ENCODE measurements at places on chromosomes 5 and 9.
A peak's percentile ranks its signal among the peaks of the same experiment; 100 is the strongest.

- no peak for DNase-seq
Observed at GRCh38 chr9:98120476-98120875, 1.5 kb upstream of the TRIM14 start.

DNA sequence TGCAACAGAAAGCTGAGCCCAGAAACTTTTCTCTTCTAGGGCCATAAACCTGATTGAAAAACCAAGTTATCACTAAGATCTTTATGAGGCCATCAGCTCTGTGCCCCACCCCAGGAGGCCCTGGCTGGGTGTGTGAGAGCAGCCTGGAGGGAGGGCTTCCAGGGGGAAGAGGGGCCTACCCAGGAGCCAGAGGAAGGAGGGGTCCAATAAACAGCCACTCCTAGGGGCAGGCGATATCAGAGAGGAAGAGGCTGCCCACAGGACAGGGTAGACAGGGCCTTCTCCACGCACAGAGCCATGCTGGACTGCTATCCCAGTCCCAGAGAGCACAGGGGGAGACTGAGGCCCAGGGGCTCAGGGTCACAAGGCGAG, 4.5 kb upstream of the CDX1 start:
- no peak for DNase-seq

- no peak for DNase-seq
Observed at GRCh38 chr5:151406322-151406947, 41.0 kb upstream of the SLC36A1 start.

DNA sequence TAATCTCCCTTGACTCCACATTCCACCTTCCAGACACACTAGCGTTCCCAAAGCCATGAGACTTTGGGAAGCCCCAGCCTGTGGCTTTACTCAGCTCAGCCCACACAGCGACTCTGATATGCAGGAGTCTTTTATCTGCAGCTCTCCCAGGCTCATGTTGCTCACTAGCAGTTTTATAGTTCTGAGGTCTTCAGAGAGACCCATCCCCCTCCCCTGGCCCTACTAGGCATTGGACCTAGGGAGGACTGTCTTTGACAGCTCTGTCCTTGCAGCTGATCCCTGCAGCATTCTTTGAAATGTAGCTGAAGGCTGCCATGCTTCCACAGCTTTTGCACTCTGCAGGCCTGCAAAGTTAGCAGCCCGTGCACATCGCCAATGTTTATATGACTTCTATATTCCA, 19.9 kb upstream of the CYLC2 start:
- no peak for DNase-seq

DNA sequence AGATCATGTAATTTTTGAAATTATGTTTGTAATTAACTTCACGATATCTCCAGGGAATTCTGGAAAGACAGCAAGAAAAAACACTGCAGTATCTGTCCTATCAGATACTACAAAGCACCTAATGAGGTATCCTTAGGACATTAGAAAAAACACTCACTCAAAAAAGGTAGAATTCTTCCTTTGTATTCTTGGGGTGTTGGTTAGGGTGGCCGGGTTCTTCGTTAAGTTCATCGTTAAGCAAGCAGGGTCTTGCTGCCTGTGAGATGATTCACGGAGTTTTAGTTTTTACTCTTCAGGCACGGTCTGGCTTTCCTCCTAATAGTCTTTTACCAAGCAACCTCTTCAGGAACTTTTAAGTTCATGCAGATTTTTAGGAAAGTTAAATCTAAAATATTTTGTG, 91.4 kb upstream of the IRX4 start:
- no peak for DNase-seq

GRCh38 chr5:95835682-95836385, 13.3 kb upstream of the GLRX start:
- DNase-seq: no peak

DNA sequence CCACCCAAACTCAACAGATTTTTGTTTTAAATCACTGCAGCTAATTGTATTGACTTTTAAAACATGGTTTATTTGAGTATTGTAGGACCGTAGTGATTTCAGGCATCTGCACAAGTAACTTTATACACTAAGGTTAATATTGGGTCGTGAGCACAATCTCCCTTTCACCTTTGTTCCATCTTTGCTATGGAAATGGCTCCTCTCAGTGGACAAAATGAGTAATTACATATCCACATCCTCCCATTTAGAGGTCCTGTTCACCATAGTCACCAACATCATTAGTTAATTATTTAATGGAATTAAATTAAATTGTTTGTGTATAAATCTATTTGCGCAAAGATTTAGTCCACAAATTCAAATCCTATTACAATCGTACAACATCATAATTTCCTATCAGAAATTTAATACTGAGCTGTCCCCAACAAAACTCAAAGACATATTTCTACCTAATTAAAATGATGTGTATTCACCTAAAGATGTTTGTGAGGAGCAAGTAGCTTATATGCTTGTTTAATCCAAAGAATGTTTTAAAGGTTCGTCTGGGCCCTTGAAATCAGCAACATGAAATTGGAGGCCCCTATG, 173.0 kb upstream of the DAPK1 start:
- DNase-seq: no peak

DNA sequence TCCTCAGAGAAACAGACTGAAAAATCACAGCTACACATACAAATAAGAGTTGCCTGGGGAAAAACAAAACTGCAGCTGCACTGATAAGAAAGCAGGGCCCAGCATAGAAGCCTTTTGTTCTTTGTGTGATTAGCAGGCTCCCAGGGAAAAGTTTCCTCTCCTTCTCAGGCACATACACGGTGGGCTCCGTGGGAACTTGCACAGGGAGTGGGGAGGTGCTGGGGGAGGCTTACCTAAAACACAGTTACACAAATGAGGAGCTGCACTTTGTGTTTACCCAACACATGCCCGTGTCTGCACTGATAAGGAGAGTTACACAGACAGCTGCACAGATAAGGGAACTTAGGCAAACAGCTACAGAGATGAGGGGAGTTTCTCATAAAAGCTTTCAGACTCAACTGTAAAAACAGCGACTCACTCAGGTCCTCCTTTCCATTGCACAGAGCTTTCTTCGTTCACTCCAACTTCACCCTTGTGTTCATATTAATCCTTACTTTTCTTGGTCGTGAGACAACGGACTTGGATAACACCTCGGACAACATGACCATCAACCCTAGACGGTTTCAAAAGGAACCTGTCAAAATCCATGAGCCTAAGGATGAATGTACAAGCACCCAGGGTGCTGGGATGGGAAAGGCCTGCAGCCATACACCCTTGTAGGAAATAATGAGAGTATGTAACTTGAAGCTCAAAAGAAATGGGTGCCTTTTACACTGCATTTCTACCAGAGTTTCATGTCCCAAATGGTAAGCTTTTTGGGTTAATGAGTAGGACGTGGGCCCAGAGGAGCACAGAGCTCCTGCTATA, 50.8 kb downstream of the SERINC5 start:
- no peak for DNase-seq

DNA sequence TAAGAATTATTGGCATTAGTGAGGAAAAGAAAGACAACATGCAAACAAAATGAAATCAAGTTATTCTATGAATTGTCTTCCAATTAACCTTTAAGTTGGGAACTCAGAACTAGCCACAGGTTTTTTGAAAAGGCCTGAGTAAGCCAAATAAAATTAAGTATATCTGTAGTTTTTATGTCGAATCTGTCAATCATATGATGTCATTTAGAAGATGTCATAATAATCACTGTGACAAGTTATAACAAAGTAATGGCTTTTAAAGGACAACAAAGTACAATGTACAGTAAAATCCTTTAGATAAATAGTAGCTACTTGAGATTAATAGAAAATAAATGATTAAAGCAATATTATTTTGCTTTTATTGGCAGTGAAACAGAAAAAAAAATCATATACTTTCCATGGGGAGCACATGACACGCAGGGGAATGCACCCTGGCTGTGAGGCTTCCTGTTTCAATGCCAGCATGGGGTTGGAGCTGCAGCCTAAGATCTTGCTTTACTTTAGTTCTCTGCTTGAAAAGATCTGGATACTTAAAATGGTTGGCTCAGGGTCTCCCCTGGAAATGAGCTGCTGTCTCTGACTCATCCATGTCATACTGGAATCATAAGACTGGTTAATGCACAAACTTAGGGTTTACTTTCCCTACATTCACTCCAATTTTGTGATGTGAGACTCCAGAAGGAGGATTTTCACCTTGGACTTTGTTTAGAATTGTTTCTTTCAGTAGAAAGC, 284.3 kb downstream of the TAF11L14 start:
- peak; percentile 28 for DNase-seq

- no peak for DNase-seq
Observed at GRCh38 chr5:77663090-77663863, 24.8 kb upstream of the OTP start.

GRCh38 chr5:4576161-4576748, 563.9 kb upstream of the ADAMTS16 start:
- DNase-seq: no peak

GRCh38 chr9:131237931-131238401, 38.3 kb downstream of the FAM78A start:
- no peak for DNase-seq

DNA sequence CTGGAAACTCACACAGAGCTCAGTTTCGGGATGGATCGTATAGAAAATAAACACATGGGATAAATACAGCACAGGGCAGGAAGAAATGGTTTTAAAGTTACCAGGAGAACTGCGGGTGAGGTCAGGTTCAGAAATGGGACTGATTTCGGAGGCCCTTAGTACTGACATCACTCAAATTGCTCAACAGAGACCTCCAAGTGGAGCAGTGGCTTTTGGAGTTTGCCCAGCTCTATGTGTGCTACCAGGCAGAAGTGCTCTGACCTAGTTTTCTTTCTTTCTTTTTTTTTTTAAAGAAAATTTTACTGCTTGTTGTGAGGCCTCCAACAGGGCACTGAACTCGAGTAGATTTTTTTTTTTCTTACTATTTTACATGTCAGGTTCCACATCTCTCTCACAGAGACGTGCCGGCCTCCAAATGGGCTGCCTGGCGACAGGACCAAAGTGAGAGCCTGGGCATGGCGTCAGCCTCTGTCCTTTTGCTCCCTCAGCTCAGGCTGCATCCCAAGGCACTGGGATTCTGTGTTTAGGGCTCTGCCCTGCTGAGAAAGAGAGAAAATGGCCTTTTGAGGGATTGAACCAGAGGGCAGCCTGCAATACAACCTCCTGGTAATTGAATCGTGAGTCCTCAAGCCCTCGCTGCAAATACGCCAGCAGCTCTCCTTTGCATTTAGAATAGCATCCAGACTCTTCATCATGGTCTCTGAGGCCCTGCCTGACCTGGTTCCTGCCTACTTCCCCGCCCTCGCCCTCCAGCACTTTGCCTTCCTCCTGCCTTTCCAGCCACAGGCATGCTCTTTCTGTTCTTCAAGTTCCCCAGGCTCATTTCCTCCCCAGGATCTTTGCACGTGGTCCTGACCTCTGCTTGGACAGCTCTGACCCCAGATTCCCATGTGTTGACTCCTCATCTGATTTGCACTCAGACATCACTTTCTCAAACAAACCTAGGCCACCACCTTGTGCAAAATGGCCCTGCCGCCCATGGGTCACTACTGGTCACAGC, 173.5 kb downstream of the FGF1 start:
- DNase-seq: no peak

- DNase-seq: no peak
Observed at GRCh38 chr5:158154226-158155005, 295.5 kb upstream of the CLINT1 start.

- DNase-seq: no peak
Observed at GRCh38 chr9:122036988-122037387, 56.1 kb downstream of the TTLL11 start.

- no peak for DNase-seq
Observed at GRCh38 chr9:34464571-34464970, 6.0 kb downstream of the DNAI1 start.

GRCh38 chr5:77645158-77645994, 6.9 kb upstream of the OTP start:
- no peak for DNase-seq

DNA sequence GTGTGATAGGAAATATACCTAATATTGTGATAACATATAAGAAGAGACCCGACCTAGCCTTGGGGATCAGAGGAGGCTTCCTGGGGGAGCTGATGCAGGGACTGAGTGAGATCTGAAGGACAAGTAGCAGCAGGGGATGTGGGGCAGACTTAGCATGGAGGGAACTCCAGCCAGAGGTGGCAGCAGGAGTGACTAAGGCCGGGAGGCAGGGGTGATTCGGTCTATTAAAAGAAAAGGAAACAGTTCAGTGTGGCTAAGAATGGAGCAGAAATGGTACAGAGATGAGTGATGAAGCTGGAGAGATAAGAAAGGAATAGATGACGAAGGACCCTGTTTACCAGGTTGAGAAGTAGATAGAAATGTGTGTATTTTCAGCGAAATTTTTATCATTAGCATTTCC, 408.8 kb downstream of the ENC1 start:
- no peak for DNase-seq

GRCh38 chr9:81964218-81965171, 21.2 kb downstream of the SPATA31D3 start:
- no peak for DNase-seq

DNA sequence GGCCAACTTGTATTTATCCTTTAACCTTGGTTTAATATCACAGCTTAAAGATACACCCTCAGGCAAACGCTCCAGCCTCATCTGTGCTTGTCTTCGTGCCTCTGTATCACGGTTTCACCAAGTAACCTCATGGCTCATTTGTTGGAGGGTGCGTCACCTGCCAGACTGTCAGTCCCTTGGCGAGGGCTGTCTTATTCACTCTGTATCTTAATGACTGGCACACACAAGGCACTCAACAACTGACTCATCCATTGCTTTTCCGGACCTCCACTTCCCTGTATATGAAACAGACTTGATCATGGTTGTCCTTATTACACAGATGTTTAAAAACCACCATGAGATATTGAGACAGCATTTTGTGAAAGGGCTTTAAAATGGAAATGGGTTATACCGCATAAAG, 28.0 kb downstream of the LCP2 start:
- DNase-seq: no peak

- no peak for DNase-seq
Observed at GRCh38 chr9:24587883-24588282, 42.2 kb upstream of the IZUMO3 start.

- peak; percentile 44 for DNase-seq
Observed at GRCh38 chr5:142245786-142246185, 79.0 kb downstream of the SPRY4 start.

DNA sequence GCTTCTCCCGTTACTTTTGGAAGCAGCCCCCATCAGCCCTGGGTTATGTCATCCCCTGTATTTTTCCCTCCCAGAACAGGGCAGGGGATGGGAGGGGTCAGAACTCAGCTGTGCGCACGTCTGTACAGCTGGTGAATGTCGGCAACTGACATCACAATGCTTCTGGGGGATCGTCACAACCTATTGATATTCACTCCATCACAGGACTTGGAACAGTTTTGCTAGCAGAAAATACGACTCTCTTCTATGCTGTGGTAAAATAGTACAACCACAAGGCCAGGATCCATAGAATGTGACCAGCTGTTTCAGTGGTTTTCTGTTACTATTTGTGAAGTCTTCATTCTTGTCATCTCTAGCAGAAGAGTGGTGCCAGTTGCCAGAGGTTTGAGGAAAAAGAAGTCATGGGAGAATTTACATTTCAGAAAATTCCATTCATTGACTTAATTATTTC, 77.1 kb upstream of the KLF4 start:
- DNase-seq: no peak

DNA sequence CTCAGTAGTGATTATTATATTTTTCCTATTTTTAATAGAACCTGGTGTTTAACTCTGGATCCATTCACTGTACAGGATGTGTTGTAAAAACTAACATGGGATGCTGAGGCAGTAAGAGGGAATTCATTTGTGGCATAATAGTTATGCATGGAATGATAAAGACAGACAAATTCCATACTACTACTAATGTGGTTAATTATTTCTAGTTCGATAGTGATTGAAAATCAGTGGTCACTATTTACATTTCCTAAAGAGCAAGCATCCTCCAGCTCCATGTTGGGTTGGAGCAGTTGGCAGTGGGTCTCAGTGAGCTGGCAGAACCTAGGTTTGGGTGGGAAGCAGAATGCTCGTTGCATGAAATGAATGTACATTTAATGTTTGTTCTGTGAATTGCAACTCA, 122.6 kb downstream of the SAXO1 start:
- DNase-seq: no peak
